Activated T-cell treated with anti-CD3 and anti-CD28 coated beads, Interleukin-2, amount 50 U/mL, for 1 hour (primary cell): ENCODE measurements at places on chromosomes 4 and X.
A peak's percentile ranks its signal among the peaks of the same experiment; 100 is the strongest.

GRCh38 chr4:186725469-186726425, 2.1 kb upstream of the FAT1 start:
- DNase-seq: no peak

- DNase-seq: no peak
Measured at GRCh38 chrX:120290107-120290506, 21.2 kb downstream of the TMEM255A start.

DNA sequence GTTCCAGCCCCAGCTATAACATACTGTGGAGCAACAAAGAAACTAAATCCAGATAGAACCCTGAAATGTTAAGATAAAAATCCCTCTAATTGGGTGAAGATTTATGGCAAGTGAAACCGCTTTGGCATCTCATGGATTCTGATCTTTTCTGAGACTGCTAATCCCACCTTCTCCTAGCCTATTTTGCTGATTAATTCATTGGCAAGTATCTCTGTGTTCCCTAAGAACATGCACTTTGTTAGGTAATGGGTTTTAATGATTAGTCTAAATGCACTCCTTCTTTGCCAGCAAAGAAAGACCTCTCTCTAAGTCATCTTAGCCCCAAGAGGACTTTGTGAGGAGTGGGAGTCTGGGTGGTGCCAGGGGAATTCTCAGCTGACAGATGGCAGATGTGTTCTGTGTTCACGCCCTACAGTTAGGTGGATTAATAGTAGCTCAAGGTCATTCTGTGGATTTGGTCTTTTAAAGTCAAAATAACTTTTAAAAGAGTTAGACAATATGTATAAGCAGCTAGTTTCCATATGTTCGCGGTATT, 171.3 kb downstream of the UNC5C start:
- DNase-seq: no peak

DNA sequence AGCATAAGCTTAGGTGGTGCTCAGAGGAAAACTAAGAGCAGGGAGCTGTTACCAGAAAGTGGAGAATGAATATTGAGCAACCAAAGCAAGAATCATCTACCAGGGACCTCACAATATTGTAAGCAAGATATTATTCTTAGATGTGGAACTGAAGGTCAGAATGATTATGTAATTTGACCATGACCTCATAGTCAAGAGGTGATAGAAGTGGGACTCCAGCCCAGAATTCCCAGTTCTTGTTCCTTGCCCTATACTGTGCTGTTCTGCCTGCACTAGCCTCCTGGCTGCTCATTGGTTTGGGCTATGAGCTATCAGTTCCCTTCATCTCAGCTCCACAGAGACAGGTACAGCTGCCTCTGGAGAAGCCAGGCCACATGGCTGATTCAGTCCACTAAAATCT, 229.4 kb downstream of the LDB2 start:
- no peak for DNase-seq

DNA sequence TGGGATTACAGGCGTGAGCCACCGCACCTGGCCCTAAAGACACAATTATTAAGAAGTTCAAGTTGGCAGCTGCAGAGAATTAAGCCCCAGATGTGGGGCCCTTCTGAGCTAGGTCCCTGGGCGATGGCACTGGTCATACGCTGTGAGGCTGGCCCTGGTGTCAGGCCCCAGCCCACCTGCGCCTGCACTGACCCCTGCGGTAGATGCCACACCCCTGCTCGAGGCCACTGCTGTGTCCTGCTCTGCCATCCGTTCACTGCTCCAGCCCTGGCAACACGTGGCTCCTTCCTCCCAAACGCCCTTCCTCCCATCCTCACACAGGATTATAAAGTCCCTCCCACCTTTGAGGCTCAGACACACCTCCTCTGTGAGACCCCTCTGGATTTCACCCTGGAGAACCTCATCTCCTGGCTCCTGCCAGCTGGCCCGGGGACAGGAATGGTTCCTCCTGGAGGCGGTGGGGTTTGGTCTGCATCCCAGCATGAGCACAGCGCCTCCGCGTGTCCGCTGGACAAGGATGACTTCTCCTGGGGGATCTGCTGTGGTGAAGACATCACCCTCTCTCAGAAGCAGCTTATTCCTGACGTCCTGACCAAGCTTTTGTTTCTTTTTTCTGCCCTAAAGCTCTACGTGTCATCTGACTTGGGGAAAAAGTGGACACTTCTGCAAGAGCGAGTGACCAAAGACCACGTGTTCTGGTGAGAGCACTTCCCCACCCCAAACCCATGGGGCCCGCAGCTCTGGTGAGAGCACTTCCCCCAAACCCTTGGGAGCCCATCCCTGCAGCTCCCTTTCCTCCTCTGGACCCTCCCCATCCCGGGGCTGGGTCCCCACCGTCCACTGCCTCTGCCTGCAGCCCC, 219.0 kb upstream of the PSAPL1 start:
- no peak for DNase-seq

- no peak for DNase-seq
Measured at GRCh38 chr4:2827874-2828751, 15.5 kb upstream of the ADD1 start.

- no peak for DNase-seq
Measured at GRCh38 chr4:97507587-97508245, 635.6 kb downstream of the STPG2 start.

- no peak for DNase-seq
Measured at GRCh38 chr4:177921715-177922114, 479.5 kb upstream of the AGA start.

DNA sequence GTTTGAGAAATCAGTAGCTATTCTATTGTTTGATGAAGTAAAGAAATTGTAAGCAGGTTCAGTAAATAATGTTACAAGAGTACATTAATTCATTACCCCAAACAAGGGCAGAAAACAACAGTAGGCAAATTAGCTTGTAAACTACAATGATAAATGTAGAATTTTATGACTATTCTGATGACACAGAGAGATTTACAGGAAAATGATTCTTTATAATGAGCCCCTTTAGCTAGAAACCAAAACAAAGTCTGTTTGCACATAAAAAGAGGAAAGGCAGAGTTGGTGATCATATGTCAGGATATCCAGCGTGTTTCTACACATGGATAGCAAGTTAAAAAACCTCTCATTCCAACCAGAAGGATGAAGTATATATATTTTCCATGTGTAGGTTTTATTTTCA, 204.8 kb downstream of the CFAP299 start:
- DNase-seq: no peak

DNA sequence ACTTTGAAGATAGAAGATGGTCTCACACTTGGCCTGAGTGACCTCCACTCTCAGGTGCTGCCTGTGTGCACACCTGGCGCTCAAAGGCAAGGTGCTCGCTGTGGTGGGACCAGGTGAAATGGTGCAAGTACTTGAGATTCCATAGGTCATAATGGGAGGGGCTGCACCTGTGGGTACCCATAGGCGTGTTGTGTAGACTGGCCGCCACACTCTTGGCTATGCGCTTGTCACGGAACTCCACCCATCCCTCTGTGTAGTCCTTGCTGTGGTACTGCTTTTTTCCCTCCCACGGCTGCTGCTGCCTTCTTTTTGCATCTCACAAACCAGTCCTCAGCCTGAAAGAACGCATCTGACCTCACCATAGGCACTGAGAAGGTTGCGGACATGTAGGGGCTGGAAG, 27.0 kb downstream of the METAP1 start:
- DNase-seq: no peak

GRCh38 chr4:169184686-169185085, 86.1 kb downstream of the SH3RF1 start:
- no peak for DNase-seq

DNA sequence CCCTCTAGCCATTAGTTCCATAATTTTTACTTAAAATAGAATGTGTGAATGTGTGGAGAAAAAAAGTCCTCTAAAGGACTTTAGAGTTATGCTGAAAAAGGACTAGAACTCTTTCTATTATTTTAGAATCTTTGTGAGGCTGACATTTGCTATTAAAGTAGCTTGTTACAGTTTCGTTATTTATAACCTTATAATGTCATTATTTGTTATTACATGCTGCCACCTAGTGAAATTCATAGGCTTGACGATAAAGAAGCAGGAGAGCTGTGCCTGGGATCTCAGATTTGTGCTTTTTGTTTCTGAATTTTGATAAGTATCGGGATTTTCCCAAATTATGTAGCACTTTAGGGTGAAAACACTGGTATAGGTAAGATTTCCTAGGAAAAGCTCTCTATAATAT, 38.5 kb upstream of the TAPT1 start:
- DNase-seq: no peak

GRCh38 chrX:103197721-103198306, 17.1 kb upstream of the BEX4 start:
- DNase-seq: no peak

DNA sequence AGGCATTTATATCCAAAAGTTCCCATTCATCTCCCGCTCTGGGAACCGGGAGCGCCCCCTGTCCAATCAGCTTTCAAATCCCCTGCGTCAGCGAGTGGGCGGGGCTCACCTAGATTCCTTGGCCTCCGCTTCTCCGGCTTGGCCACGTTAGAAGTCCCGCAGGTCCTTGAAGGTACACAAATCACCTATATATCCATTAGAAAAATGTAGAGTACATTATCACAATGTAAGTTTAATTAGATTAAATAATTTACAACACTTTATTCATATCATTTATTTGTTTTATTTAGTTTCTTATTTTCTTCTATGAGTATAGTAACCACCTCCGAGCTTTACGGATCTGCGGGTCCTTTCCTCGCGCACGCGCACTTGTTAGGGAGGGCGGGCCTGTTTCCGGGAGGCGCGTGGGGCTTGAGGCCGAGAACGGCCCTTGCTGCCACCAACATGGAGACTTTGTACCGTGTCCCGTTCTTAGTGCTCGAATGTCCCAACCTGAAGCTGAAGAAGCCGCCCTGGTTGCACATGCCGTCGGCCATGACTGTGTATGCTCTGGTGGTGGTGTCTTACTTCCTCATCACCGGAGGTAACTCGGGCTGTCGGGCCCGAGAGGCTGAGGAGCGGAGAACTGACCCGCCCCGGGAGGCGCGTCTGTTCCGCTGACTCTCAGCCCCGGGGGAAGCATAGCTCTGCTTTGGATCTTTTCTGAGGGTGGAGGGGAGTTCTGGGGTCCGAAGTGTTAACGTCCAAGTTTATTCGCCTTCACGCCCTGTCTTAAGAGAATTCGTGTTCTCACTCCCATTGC, at the start of gene OSTC:
TSS of gene OSTC (plus strand) at position 388 of the 802 bp plus-strand sequence. CDS start at position 445, 57 bp downstream.
- peak; percentile 92 for DNase-seq

DNA sequence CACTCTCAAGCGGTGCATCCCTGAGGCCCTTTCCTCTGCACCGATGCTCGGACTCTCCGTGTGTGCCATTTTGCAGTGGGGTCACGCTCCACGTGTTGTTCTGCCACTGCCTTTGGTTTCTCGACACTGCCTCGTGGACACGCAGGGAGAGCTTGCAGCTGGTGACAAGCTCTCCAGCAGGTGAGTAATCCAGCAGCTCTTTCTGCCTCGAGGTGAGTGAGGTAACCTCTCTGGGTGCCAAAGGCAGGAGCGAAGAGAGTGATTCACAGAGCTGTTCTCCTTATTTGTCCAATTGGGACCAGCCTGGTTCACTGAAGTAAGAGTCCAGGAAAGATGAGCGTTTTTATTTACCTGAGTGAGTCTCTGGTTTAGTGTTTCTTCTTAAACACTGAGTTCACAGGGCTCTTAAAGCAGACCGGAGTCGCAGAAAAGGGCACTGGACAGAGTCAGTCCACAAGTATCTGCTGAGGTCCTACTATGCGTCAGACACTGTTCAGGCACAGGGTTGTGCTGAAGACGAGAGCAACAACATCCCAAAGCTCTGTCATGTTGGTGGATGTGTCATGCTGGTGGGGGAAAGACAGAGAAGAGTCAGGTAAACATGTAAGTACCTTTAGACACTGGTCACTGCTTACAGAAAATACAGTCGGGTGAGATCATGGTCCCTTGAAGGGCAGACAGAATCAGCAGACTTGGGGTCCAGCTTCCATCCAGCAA, 61.8 kb downstream of the FHDC1 start:
- DNase-seq: no peak

DNA sequence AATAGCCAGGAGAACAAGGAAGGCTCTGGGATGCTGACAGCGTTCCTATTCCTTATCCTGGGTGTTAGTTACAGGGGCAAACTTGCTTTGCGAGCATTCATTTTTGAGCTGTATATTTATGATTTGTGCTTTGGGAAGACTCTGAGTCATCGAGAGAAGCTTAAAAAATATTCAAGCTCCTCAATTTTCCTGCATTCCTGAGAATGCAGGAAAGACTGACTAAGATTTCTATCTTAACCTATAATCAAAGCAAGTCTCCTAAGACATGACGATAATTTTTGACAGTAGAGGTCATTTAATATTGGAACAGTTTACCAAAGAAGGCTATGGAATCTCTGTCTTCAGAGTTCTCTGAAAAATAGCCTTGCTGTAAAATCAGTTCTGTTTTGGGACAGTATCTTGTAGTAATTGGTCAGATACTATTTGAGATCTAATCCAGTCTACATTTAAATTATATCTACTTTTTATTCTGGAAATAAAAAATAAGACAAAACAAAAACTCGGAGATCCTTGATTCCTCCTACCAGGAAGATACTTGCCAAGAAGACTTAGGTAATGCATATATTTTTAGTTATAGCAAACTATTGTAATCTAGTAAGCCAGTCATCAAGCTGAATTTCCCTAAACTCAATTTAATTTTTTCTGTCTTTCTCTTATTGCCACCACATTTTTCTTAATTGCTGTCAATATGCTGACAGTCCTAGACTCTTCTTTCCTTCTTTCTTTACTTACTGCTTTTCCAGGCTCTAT, 31.7 kb downstream of the BBS12 start:
- no peak for DNase-seq

GRCh38 chr4:48905363-48906015, 1.1 kb downstream of the OCIAD2 start:
- no peak for DNase-seq

GRCh38 chrX:137916090-137916746, 350.3 kb downstream of the ZIC3 start:
- no peak for DNase-seq

DNA sequence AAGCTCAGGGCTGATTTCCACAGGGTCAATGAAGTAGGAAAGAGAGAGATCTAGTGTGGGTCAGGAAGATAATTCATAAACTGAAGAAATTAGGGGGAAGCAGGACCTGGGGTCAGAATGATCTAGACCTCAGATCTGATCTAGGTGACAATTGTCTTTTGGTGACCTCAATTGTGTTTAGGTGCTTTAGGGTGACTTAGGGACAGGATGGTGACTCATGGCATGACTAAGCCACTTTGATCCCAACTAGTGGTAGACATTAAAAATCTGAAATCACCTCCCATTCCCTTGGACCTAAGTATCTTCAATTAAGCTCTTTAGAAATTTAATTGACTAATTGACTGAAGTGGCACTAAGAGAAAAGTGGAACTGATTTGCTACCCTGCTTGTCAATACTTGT, 36.7 kb upstream of the GRXCR1 start:
- no peak for DNase-seq

GRCh38 chr4:11628093-11628725, 199.5 kb upstream of the HS3ST1 start:
- no peak for DNase-seq

- DNase-seq: no peak
Measured at GRCh38 chr4:40662962-40663604, 33.4 kb upstream of the RBM47 start.

DNA sequence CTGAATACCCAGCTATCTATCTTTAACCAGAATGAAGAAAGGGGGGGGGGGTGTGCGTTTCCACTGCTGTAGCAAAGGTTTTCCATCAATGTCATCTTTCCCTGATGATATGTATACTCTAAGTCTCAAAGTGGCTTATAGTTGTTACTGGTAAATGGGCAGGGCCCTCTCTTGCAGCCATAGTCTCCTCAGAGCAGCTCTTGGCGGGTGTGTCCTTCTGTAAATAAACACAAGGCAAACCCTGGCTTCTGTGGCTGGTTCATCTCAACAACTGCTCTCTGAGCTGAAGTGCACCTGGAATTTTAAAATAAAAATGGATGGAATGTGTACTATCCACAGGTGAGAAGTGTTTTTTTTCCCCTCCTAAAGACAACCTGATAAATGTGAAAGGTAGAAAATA, 57.5 kb upstream of the SCML1 start:
- DNase-seq: no peak

GRCh38 chr4:175811228-175811627, 836 bp downstream of the GPM6A start:
- no peak for DNase-seq
